Adrenal gland (tissue), 19 donors: ENCODE measurements at places on chromosomes 7 and 10. TPM values are rescaled to one million over a fixed set of nuclear protein-coding genes. Genes with fewer than 3 reads are reported as not detected.

Gene PRR15
- total RNA-seq: 1.0 TPM

Gene OR9A2
- not detected for total RNA-seq

Gene OR6B1
- total RNA-seq: not detected

DNA sequence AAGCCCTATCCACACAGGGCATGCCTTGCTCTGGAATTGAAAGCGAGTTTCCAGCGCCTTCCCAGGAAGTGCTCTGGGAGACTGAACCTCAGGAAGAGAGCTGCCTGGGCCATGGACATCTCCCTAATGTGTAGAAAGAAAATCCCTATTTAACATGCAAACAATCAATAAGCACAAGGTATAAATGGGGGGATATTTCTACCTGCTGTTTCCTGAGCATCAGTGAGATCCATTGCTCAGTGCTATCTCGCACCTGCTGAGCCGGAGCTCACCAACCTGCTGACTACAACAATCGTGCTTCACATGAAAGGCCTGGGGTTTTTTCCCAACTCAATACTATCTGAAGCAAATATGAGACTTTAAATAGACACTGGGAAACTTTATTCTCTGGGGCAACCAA, 584.0 kb downstream of the GLRX3 start:
- DNase-seq: no peak
- H3K27me3 ChIP-seq: no peaks in the 10 kb centered on the region
- H3K4me3 ChIP-seq: no peak overlapping the region
- H3K36me3 ChIP-seq: no peaks in the 10 kb centered on the region
- no peak overlapping the region for H3K27ac ChIP-seq
- no peaks in the 10 kb centered on the region for H3K4me1 ChIP-seq

DNA sequence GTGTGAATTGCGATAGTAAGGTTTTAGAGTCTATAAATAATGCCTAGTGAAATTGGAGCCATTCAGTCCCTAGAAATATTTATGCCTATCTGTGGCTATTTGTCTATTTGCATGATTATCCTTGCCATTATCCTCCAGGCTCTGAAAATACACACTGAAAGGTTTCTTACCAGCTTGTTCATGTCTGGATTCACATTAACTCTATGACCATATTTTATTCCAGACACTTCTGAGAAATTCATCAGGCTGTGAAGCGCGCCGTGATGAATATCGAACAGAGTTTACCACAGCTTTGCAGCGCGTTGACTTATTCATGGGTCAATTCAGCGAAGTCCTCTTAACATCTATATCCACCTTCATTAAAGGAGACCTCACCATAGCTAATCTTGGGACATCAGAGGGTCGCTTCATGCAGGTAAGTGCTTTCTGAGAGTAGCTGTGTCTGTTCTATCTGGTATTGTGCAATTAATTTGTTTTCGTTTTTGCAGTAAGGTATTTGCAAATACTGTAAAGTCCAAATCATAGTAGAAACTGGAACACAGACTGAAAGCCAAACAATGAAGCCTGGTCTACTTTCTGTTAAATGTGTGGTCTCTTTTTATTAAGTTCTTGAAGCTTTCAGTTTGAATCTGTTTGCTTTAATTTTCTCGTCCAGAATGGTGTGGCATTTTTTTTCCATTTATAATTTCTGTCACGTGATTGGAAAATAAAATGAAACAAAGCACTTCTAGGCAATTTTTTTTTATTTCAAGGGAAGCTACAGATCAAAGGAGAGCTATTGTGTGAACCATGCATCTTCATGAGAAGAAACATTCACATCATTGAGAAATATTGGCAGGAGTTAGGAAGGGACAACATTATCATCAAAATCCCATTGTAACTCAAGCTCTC, 59.7 kb downstream of the MET start:
- no peaks in the 10 kb centered on the region for H3K4me1 ChIP-seq
- H3K36me3 ChIP-seq: no peaks in the 10 kb centered on the region
- DNase-seq: no peak
- H3K27ac ChIP-seq: no peak overlapping the region
- no peak overlapping the region for H3K4me3 ChIP-seq
- H3K27me3 ChIP-seq: no peaks in the 10 kb centered on the region

GRCh38 chr10:114537736-114538135, 120.3 kb downstream of the ABLIM1 start:
- H3K4me1 ChIP-seq: peaks cover 10% of the 10 kb centered on the region
- no peaks in the 10 kb centered on the region for H3K36me3 ChIP-seq
- H3K27me3 ChIP-seq: no peaks in the 10 kb centered on the region
- no peak overlapping the region for H3K4me3 ChIP-seq
- DNase-seq: no peak

- no peak overlapping the region for H3K27ac ChIP-seq
- no peaks in the 10 kb centered on the region for H3K4me1 ChIP-seq
- no peaks in the 10 kb centered on the region for H3K27me3 ChIP-seq
- H3K36me3 ChIP-seq: no peaks in the 10 kb centered on the region
These were observed 30.3 kb upstream of the TPK1 start for GRCh38 chr7:144866189-144866588.

GRCh38 chr7:105691680-105692564, 110.6 kb upstream of the EFCAB10 start:
- H3K36me3 ChIP-seq: no peaks in the 10 kb centered on the region
- peak overlapping the region; percentile 56 for H3K27ac ChIP-seq
- H3K4me1 ChIP-seq: no peaks in the 10 kb centered on the region
- peak; percentile 58 for DNase-seq
- H3K27me3 ChIP-seq: no peaks in the 10 kb centered on the region

DNA sequence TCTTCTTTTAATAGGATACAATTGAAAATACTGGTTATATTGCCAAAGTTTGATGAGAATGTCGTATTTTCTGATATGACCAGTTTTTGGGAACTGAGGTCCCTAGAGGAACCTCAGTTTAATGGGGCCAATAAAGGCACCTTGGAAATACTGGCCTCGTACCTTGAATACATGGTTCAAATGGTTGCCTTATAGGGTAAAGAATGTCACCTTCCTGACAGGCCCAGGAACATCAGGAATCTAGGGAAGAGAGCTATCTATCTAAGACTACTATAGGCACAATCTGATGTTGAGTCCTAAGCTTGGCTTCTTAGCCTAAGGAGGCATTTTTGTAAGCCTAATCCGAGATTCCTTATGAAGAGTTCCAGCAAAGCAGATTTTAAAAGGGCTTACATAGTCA, 9.3 kb downstream of the SHTN1 start:
- no peak overlapping the region for H3K27ac ChIP-seq
- no peaks in the 10 kb centered on the region for H3K36me3 ChIP-seq
- no peak overlapping the region for H3K4me3 ChIP-seq
- H3K27me3 ChIP-seq: no peaks in the 10 kb centered on the region

- no peak overlapping the region for H3K4me3 ChIP-seq
- H3K36me3 ChIP-seq: no peaks in the 10 kb centered on the region
- DNase-seq: no peak
These were observed 6.3 kb upstream of the DDIT4 start for GRCh38 chr10:72267381-72267780.

DNA sequence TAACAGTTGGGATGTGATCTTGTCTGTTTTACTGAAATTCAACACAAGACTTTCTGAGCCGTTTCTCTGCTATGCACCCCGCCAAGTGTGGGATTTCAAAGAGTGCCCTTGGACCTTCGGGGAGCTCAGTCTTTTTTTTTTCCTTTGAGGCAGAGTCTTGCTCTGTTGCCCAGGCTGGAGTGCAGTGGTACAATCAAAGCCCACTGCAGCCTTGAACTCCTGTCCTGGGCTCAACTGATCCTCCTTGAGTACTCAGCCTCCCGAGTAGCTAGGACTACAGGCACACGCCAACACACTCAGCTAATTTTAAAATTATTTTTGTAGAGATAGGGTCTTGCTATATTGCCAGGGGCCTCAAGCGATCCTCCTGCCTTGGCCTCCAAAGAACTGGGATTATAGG, 162.9 kb downstream of the BAMBI start:
- no peak for DNase-seq
- H3K27me3 ChIP-seq: no peaks in the 10 kb centered on the region
- peaks cover 36% of the 10 kb centered on the region for H3K4me1 ChIP-seq
- peak overlapping the region; percentile 46 for H3K27ac ChIP-seq
- no peak overlapping the region for H3K4me3 ChIP-seq

DNA sequence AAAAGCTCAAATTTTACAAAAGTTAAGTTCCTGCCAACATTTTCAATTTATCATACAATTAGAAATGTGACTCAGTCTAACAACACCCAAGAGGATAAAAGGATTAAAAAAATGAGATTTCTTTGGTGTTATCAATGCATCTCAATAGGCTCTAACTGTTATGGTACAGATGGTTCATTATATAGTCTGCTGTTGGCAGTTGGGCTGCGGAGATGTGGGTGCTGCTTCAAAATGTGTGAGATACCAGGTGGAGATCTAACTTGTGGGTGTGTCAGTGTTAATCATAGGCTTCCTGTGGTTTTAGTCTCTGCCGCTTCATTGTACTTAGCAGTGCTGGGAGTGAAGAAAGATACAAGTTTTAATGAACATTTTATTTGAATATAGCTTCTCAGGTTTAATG, 231.2 kb downstream of the EXOC4 start:
- no peaks in the 10 kb centered on the region for H3K4me1 ChIP-seq
- DNase-seq: no peak
- no peaks in the 10 kb centered on the region for H3K36me3 ChIP-seq
- no peak overlapping the region for H3K27ac ChIP-seq
- H3K27me3 ChIP-seq: no peaks in the 10 kb centered on the region
- H3K4me3 ChIP-seq: no peak overlapping the region

- no peak for DNase-seq
- no peaks in the 10 kb centered on the region for H3K36me3 ChIP-seq
- no peaks in the 10 kb centered on the region for H3K27me3 ChIP-seq
- no peak overlapping the region for H3K27ac ChIP-seq
- no peak overlapping the region for H3K4me3 ChIP-seq
These were observed 197.1 kb upstream of the STK17A start for GRCh38 chr7:43385856-43386255.

GRCh38 chr10:125722811-125723210, 3.3 kb downstream of the EDRF1 start:
- H3K4me3 ChIP-seq: no peak overlapping the region
- peaks cover 21% of the 10 kb centered on the region for H3K4me1 ChIP-seq
- no peaks in the 10 kb centered on the region for H3K36me3 ChIP-seq
- no peaks in the 10 kb centered on the region for H3K27me3 ChIP-seq

- no peaks in the 10 kb centered on the region for H3K36me3 ChIP-seq
- no peak overlapping the region for H3K27ac ChIP-seq
- H3K27me3 ChIP-seq: no peaks in the 10 kb centered on the region
- no peaks in the 10 kb centered on the region for H3K4me1 ChIP-seq
- H3K4me3 ChIP-seq: no peak overlapping the region
- no peak for DNase-seq
These were observed 485.3 kb downstream of the DNAJB6 start for GRCh38 chr7:157821959-157822687.
